Endothelial cell (in vitro differentiated cells): ENCODE measurements at places on chromosomes 3 and 15.

GRCh38 chr3:171556574-171557145 is 96.5 kb upstream of the TNIK start:
- no peak for DNase-seq

DNA sequence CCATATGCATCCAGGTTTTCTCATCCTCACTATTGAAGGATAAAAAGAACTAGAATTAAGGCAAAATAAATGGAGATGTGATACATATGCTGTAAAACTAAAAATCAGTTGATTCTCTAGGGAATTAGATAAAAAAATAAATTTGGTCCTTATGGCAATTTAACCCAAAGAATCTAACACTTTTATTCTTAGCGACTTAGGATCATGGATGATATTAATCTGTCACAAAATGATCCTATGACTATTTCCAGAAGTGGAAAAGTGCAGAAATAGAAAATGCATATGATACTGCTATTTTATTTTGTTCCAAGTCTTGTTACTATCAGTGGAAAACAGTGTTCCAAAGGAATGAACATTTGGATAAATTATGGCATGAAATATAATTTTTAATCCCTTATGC is 746.3 kb downstream of the ROBO2 start:
- DNase-seq = no peak

DNA sequence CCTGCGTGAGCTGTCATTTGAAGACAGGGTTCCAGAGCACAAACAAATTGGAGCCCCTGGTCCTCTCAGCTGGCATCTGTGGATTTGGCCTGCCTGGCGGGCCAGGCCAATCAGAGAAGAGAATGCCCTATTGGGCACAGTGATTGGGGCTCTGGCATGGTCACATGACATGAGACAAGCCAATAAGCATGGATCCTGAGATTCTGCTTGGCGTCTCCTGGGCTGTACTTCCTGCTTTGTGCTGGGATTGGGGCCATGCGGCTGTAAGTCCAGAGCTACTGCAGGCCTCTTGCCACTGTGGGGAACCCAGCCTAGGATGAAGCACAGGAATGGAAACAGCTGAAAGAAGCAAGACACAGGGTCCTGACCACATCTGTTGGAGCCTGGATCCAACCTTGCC is 121.4 kb downstream of the FBLN2 start:
- DNase-seq = no peak

DNA sequence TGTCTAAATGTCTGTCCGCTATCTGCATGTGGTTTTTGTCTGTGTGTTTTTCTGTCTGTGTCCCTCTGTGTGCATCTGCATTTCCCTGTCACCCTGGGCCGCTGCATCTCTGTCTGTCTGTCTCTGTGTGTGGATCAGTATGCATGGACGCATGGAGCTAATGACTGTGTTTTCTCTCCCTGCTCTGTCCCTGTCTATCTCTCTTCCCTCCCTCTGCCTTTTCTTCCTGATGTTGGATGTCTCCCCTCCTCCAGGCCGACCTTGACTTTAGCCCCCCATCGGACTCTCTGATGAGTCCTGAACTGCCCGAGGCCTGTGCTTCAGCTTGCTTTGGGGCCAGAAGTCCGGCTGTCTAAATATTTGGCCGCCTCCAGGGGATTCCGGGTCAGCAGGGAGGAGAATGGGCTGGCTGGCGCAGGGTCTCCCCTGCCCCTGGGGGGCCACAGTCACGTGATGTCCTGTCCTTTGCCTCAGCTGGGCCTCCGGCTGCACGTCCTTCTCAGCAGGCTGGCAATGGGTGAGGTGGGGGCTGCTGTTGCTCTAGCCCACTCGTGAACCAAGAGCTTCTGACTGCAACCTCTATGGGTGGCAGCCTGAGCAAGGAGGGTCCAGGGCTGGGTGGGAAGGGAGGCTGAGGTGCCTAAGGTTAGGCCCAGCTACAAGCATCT is 3.7 kb downstream of the SLC38A3 start:
- DNase-seq = no peak

DNA sequence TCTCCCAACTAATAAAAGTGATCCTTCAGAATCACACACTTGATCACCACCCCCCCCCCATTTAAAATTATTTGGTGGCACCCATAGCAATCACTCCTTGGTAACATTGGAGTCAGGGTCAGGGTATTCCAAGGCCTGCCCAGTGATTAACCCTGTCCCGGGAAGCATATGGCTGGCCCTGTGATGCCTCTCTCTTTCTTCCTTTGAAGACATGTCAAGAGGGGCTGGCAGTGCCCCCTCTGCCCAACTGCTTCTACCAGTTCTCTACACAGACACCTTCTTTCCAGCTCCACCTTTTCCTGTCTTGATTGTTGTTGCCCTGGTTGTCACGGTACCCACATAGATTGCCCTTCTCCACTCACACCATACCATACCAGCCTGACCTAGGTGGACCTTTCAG is 30.9 kb upstream of the MANF start:
- no peak for DNase-seq

GRCh38 chr3:126851382-126851781 is 131.5 kb upstream of the PLXNA1 start:
- DNase-seq = no peak

GRCh38 chr15:50883903-50884302 is 24.6 kb upstream of the AP4E1 start:
- DNase-seq = no peak

DNA sequence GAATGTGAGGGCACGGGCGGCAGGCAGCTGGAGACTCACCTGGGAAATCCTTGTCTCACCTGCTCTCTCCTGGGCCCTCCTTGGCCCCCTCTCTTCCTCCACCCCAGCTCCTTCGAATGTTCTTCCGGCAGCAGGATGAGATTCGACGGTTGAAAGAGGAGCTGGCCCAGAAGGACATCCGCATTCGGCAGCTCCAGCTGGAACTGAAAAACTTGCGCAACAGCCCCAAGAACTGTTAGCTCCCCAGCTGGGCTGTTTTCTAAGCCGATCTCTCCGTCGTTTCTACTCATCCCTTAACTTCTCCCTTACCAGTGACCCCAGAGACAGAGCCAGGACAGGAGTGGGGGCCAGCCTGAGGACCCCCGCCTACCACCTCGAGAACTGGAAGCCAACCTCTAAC is 95.0 kb downstream of the ANP32A start:
- peak; percentile 17 for DNase-seq

- no peak for DNase-seq
Observed at GRCh38 chr15:90520365-90520764, 9.4 kb upstream of the CRTC3 start.

- no peak for DNase-seq
Observed at GRCh38 chr3:194109192-194109863, 26.6 kb upstream of the HES1 start.

DNA sequence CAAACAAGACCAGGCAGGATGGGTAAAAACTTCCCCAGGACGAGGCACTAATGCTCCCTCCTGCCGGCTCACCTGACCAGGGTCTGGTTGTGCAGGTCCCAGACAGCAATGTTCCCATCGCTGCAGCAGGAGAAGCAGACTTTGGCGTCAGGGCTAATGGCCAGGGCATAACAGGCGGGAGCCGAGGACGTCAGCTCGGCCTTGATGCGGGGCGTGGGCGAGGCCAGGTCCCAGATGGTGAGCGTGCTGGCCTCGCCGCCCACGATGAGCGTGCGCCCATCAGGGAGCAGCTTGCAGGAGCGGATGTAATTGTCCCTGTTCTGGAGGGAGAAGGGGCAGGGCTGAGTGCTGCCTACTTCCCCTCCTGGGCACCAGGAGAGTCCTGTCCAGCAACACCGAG is 43.4 kb downstream of the TLE3 start:
- DNase-seq = no peak

DNA sequence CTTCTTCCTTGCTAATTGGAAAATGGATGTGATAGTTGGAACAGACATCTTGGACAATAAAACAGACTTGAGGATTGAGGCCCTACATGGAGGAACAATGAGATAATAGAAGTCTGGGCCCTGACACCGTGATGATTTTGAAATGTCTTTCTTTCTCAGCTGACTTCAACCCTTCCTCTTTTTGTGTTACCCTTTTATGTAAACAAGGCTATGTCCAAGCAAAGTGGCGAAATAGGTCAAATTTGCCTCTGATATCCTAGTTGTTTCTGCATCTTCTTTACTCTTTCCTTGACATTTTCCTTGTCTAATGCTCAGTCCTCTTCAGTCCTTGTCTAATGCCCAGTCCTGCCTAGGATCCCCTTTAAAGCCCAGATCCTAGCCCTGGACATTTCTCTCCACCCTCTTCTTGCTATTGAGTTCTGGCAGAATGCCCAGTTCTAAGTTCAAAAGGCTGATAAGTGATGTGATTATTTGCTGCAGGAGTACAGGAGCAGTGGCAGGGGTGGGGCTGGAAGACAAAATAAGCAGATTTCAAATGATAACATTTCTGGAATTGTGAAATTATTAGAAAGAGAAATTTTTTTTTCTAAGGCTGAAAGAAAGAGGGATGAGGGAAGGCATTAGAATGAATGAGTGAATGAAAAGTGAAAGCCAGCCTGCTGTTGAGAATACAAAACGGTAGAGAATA is 6.5 kb upstream of the VPS8 start:
- DNase-seq = no peak

DNA sequence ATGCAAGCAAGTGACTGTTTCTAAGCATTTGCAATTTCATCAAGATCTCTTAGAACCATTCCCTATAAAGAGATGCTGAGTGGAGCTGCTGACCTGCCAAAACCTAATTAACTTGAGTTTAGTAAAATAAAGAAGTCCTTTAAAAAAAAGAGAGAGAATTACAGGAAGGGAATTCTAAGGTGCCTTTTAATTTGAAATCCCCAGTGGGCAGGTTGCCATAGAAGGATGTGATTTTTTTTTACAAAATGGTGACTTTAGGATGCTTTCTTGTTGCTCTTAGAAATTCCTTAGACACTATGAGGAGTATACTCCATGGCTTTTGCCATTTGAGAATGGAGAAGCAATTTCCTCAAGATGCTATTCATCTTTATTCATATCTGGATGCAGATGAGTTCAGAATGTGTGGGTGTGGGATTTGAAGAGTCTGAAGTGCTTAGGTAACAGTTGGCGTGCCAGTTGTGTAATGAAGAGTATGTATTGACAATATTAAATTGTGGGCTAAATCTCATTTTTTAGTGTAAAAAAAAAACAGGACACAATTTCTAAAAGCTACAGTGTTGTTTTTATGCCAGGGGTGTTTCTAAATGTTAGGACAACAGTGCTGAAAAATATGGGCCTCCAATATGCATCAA is 13.6 kb downstream of the LRRC3B start:
- DNase-seq = no peak

GRCh38 chr15:100849021-100849854 is 30.4 kb upstream of the ALDH1A3 start:
- peak; percentile 15 for DNase-seq

- DNase-seq = no peak
Observed at GRCh38 chr15:100083572-100083971, 258.2 kb downstream of the ADAMTS17 start.

- DNase-seq = no peak
Observed at GRCh38 chr3:67901681-67902080, 247.3 kb upstream of the SUCLG2 start.

DNA sequence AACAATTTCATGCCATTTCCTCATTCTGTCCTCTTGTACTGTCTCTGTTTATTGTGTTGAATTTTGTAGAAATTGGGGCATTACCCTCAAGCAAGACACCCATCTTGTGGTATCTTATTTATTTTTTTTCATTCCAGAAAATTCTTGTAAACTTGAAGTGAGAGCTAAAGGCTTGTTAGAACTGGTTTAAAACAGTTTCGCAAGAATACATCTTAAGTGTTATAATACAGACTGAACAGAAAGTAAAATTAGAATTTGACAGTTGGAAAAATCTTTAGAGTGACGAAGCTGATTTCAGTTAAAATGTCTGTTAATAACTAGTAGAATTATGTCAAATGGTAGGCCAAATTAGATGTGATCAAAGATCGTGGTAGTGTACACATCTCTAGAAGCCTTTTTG is 26.9 kb downstream of the RNF13 start:
- DNase-seq = no peak

- no peak for DNase-seq
Observed at GRCh38 chr3:32553973-32554372, 16.7 kb downstream of the DYNC1LI1 start.

DNA sequence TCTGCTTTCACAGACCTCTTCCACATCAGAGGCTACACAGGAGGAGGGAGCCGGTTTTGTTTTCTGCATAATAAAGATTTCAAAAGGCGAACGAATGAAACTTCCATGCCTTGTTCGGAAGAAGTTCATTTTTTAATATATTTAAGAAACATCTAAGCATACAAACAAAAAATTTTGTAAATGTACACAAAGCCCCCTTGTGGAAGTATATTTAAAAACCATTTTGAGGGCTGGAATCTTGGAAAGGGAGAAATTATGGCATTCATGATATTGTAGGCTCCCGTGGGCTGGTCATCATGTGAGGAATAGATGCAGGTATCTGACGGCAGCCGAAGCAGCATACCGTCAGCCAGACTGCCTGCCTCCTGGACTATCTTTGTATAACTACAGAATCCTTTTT is 90.4 kb downstream of the MECOM start:
- no peak for DNase-seq

DNA sequence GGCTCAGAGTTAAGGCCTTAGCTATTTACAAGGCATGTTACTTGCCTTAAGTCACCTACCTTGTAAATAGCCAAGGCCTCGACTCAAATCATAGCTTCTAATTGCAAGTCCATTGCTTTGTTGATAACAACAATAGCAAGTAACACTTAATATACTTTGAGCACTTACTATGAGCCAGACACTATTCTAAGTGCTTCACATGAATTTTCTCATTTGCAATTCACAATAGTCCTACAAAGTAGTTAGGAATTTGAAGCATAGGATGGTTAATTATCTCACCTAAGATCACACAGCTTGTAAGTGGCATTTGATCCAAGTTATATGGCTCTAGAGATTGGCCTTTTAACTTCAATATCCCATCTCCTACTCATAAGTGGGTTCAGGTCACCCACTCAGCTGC is 28.4 kb downstream of the SLC9A9 start:
- DNase-seq = no peak

GRCh38 chr3:62210011-62210410 is 163.3 kb downstream of the FEZF2 start:
- no peak for DNase-seq

DNA sequence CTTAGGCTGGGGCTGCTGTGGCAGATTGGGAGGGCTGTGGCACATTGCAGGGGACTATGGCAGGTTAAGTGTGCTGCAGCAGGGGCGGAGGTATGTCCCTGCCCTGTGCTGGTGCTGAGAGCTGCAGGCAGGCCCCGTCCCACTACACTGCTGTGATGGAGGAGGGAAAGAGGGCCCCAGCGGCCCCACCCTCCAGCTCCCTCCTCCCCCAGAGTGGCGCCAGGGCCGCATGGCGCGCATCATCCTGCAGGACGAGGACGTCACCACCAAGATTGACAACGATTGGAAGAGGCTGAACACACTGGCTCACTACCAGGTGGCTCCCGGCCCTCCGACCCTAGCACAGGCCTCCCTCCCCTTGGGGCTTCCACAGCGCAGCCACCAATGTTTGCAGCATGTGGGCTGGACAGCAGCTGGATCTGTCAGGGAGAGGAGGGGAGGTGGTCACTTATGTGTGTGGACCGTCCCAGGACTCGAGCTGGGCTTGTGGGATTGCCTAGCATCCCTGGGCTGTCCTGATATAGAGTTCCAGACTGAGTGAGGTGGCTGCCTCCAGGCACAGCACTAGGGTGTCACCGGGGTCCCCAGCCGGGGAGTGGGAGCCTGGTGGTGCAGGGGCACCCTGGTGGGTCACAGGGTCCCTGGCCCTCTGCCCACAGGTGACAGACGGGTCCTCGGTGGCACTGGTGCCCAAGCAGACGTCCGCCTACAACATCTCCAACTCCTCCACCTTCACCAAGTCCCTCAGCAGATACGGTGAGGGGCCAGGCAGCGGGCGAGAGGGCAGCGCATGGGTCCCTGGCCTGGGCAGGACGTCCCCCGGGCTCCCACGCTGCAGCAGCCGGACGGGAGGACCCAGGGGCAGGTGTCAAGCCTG is 46.1 kb downstream of the PLXNA1 start:
- no peak for DNase-seq
